ENCODE measurements at places on chromosomes 6 and 20.
A peak's percentile ranks its signal among the peaks of the same experiment; 100 is the strongest.

GRCh38 chr6:132648356-132648755 is 10.6 kb downstream of the TAAR1 start:
- DNase-seq = peak; percentile 64

DNA sequence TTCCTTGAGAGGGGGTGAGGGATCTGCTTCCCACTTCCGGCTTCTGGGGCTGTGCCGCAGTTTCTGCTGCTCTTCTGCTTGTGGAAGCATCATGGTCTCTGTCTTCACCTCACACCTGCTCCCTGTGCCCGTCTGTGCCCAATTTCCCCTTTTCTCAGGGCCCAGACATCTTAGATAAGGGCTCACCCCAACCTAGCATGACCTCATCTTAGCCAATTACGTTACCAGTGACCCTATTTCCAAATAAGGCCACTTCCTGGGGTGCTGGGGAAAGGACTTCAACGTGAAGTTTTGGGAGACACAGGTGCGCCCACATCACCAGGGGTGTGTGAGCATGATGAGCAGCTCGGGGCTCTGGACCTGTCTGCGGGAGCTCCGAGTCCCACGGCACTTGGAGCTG is 20.7 kb upstream of the RBBP8NL start:
- DNase-seq = no peak

GRCh38 chr6:157991067-157991432 is 9.4 kb downstream of the SYNJ2 start:
- no peak for DNase-seq

GRCh38 chr6:1153696-1154245 is 158.1 kb upstream of the FOXQ1 start:
- DNase-seq = no peak

- no peak for DNase-seq
Observed at GRCh38 chr6:110655821-110656220, 159.4 kb downstream of the CDK19 start.

- peak; percentile 90 for DNase-seq
Observed at GRCh38 chr6:135180542-135181332, at the start of gene MYB. MYB (plus strand) TSS chr6:135181308; CDS start chr6:135181514, 206 bp downstream.

- no peak for DNase-seq
Observed at GRCh38 chr6:62615366-62616015, 329.5 kb upstream of the KHDRBS2 start.

DNA sequence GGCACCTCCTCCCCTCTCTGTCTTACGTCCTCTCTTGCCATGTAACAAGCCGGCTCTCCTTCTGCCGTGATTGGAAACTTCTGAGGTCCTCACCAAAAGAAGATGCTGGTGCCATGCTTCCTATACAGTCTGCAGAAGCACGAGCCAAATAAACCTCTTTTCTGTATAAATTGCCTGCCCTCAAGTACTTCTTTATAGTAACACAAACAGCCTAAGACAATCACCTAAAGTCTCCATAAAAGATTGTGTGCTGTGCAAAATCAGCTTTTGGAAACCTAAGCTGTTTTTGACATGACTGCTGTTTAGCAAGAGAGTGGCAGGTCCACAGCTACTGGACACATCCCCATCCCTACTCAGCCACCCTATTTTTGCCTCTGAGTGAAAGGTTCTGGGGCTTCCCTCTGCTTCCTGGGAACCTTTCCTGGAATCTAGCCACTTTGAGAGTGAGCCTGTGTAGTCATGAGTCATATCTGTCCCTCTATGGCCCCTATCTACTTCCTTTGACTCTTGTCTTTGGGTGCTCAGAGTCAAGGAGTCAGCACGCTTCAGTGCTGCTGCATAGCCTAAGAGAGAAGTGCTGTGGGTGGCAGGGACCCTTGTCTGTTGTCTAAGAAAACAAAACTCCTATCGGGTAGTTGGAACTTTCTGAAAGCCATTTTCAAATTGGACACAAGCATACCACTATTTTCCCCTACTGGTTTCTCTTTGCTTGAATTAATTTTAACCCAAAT is 110.0 kb downstream of the PPP1R14C start:
- DNase-seq = peak; percentile 58

DNA sequence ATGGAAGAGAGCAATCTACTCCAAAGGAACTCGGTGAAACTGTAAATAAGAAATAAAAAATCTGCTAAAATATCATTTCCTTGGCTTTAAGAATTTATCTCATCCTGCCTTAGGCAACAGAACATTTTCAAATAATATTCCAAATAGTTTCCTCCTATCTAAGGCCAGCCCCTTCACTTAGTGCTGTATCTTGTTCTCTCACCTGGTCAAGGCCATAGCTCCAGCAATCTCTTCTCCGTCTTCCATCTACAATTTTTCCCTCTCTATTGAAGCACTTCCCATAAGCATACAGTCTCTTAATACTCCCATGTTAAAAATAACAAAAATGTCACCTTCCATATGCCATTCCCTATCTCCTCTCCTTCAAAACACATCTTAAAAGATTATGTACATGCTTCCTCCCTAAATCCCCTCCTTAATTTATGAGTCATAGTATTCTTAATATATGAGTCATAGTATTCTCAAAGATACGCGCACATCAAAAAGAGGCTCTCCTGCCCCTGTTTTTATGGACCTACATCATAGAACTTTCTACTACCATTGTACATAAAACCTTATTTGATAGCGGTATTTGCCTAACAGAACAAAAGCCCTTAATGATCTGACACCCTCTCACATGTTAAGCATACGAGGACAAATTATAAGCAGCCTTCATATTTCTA is 146.9 kb downstream of the PDE10A start:
- no peak for DNase-seq

DNA sequence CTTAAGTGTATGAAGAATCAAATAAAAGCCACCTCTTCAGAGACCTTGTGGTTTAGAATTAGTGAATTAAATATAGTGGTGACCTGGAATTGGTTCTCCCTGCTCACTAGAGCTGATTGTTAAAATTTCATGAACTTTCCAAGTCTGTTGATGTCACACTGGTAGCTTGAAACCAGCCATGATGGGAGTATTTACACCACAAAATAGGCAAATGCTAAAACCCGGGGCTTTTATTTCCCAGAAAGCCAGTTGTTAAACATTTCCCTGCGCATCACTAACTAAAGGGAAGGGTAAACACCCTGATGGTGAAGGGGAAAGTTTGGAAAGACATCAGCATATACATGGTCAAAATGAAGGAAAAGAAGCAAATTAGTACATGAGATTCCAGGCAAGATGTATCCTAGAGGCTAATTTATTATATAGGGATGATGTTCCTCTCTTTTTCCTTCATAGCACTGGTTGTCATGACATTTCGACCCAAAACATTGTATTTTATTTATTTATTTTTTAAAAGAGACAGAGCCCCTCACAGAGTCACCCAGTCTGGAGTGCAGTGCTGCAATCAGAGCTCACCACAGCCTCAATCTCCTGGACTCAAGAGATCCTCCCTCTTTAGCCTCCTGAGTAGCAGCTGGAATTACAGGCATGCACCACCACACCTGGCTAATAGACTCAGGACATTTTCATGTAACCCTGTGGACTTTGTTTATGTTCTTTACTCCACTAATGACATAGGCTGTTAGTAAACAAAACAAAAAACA is 123.2 kb downstream of the RIN2 start:
- no peak for DNase-seq

- no peak for DNase-seq
Observed at GRCh38 chr20:58023781-58024180, 204.7 kb downstream of the ANKRD60 start.

DNA sequence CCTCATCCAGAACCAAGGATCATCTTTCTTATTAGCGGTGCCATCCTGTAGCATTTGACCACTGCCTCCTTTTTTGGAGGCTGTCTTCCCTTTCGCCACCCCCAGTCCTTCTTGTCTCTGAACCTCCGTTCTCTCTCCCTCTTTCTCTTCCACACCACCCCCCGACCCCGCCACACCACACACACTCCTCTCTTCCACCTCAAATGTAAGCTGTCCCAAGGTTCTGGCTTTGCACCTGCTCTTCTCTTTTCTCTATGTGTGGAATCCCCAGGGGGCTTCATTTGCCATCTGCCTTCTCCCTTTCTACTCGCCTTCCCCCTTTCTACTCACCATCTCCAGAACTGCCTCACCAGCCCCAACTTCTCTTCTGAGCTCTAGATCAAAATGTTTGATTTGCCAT is 111.3 kb upstream of the CDYL start:
- no peak for DNase-seq

DNA sequence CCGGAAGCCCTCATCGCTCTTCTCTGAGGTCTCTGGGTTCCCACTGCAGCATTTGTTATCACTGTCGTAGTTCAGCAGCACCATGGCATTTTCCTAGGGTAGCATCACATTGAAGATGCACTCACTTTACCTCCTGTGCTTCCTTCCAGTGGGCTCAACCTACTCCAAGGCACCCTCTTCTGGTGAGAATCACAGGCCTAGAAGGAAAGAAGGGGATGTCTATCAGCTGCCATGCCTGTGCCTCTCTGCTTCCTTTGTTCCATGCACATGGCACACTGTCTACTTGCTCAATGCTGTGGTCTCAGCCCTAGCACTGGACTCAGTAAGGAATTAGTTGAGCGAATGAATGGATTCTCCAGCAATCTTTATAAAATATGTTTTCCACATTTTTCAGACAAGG is 22.6 kb downstream of the CST4 start:
- DNase-seq = no peak

GRCh38 chr20:24813936-24814335 is 135.1 kb upstream of the CST7 start:
- DNase-seq = no peak

GRCh38 chr6:100724222-100724621 is 156.9 kb downstream of the ASCC3 start:
- DNase-seq = no peak

DNA sequence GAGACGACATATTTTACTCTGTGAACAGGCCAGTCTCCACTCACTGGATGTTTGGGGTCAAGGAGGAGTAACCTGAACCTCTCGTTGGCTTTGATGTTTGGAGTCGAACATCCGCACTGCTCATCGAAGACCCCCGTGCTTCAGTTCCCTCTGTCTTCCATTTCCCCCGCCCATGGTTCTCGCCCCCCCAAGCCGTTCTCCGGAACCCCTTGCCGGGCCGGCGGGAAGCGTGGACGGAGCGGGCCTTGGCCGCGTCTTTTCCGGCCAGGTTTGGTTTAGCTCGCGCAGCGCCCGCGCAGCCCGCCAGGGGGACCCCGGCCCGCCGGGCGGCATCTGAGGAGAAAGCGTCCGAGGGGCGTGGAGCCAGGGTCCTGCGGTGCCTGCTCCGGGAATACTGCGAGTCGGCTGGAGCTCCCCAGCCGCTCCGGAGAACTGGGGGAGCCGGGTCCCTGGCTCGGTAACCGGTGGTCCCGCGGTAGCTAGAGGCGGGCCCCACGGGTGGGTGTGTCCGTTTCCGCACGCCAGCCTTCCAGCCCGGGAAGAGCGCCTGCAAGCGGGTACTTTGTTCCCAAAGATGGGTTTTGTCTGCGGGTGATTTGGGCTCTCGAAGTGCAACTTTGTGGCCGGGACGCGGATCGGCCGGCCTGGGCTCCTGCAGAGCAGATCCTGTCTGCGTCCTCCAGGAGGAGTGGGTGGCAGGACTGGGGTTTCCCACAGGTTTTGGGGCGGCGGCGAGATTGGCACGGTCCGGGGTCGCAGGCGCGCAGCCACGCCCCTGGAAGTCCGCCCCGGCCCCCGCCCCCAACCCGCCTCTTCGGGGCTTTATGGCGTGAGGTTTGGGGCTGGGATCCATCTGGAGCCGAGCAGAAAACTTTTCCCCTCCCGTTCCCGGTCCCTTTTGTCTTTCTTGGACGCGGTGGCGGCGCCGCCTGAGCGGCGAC is at the start of gene TMEM200A:
Gene TMEM200A (plus strand): TSS at position 852 of the 941 bp plus-strand sequence. CDS start 74,406 bp downstream, outside the sequence.
- peak; percentile 50 for DNase-seq

DNA sequence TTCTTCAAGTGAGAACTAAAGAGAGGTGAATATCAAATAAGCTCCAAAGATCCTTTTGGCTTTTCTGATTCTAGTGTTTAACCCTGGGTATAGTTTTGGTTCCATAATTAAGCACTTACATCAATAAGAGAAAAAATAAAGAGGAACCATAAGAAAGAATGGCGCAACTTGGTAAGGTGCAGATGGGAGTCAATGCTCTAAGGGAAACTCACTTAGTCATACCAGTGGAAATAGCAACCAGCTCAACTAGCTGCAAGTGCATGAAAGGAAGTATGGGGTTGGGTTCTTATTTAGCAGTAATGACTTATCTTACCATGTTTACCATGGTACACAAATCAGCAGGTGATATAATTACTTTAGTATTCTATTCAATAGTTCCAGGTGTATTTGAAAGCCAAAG is 296.5 kb upstream of the RUNX2 start:
- peak; percentile 9 for DNase-seq

DNA sequence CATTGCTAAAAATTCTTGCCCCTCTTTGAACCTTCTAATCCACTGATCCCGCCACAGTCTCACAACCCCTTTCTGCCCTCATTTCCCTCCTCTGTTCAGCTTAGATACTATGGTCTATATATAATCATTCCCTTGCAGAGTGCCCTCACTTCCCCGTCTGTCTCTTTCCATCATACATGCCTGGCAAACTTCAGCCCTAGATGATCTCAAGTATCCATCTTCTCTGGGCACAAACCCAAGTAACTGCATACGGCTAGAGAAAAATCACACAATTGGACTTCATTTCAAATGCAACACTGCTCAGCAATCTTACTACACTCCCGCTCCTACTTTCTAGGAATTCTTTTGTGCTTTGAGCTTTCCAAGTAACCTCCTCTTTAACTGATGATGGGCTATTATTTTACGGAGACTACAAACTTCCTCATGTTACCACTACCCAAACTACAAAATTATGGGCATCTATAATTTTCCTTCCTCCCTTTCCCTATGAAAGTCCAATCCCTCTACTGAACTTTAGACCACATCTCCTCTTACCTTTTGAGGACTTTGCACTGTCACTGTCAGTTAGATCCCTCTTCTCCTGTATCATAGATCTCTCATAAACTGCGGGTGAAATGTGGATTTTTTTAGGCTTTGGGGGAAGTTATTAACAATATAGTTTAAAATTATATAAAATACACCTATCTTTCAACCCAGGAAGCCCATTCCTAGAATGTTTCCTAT is 135.6 kb downstream of the BTBD9 start:
- DNase-seq = no peak

- no peak for DNase-seq
Observed at GRCh38 chr6:133549371-133549801, 308.2 kb downstream of the EYA4 start.

GRCh38 chr20:13250251-13250650 is 29.2 kb downstream of the ISM1 start:
- no peak for DNase-seq

Measured in activated CD4-positive, alpha-beta T cell treated with anti-CD3 and anti-CD28 coated beads, Interleukin-2, amount 50 U/mL, for 16 hours (primary cell).